ENCODE measurements at places on chromosomes 3 and 15. TPM values are rescaled to one million over a fixed set of nuclear protein-coding genes. Genes with fewer than 3 reads are reported as not detected.
A peak's percentile ranks its signal among the peaks of the same experiment; 100 is the strongest.

The PML gene
- total RNA-seq: 18.9 TPM

The GMPPB gene
- total RNA-seq: 12.2 TPM

The TM4SF1 gene
- total RNA-seq: 20.1 TPM

The MEX3B gene
- 1.7 TPM for total RNA-seq

The P2RY1 gene
- 1.3 TPM for total RNA-seq

The ADGRG7 gene
- 22.7 TPM for total RNA-seq

The LRRC15 gene
- total RNA-seq: 0.09 TPM

The PRICKLE2 gene
- 2.4 TPM for total RNA-seq

GRCh38 chr3:188567478-188568195, 413.7 kb downstream of the LPP start:
- H3K36me3 ChIP-seq: no peaks in the 10 kb centered on the region
- no peak for DNase-seq
- no peak overlapping the region for H3K27ac ChIP-seq
- no peak overlapping the region for H3K4me3 ChIP-seq

DNA sequence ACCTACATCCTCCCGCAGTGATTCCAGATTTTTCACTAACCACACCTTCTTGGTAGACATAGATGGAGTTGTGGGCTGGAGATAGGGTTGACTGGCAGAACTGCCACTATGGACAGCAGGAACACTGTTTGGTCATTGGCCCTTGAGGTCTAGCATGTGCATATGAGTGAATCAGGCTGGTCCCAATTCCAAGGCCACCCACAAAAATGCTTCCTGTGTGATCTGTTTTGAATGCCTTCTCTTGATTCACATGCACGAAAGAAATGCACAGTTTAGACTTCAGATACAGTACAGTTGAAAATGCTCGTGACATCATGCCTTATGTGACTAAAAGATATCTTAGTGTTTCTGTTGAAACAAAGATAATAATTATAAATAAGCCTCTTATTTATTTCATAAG, 285.8 kb upstream of the SEMA6D start:
- H3K27ac ChIP-seq: no peak overlapping the region
- no peak overlapping the region for H3K4me3 ChIP-seq
- H3K36me3 ChIP-seq: no peaks in the 10 kb centered on the region
- H3K4me1 ChIP-seq: no peaks in the 10 kb centered on the region
- H3K27me3 ChIP-seq: no peaks in the 10 kb centered on the region

- DNase-seq: peak; percentile 36
- H3K27me3 ChIP-seq: no peaks in the 10 kb centered on the region
- no peak overlapping the region for H3K27ac ChIP-seq
- no peak overlapping the region for H3K4me3 ChIP-seq
- H3K4me1 ChIP-seq: no peaks in the 10 kb centered on the region
These were observed 5.8 kb upstream of the TOPAZ1 start for GRCh38 chr3:44235604-44236484.

DNA sequence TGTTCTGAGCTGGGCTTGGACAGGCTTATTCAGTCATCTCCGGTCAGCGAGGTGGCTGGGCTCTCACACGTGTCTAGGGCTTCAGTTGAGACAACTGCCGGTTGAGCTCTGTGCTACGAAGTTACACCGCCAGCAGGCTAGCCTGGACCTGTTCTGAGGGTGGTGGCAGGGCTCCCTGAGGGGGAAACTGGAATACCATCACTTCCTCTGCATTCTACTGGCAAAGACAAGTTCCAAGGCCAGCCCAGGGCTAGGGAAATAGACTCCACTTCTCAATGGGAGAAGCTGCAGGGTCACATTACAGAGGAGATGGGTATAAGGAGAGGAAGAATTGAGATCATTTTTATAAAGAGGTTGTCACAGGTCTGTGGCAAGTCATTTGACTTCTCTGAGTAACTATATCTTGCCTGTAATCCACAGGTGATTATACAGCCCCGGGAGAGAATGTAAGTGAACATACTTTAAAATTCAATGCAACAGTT, 106.8 kb upstream of the IL12A start:
- no peaks in the 10 kb centered on the region for H3K27me3 ChIP-seq
- no peak for DNase-seq
- H3K36me3 ChIP-seq: no peaks in the 10 kb centered on the region
- H3K4me3 ChIP-seq: no peak overlapping the region
- H3K27ac ChIP-seq: no peak overlapping the region
- H3K4me1 ChIP-seq: no peaks in the 10 kb centered on the region

GRCh38 chr3:63979093-63979885, 44.0 kb downstream of the PSMD6 start:
- no peaks in the 10 kb centered on the region for H3K27me3 ChIP-seq
- H3K4me1 ChIP-seq: peaks cover 19% of the 10 kb centered on the region
- no peak overlapping the region for H3K27ac ChIP-seq
- DNase-seq: no peak
- no peak overlapping the region for H3K4me3 ChIP-seq
- no peaks in the 10 kb centered on the region for H3K36me3 ChIP-seq

- no peaks in the 10 kb centered on the region for H3K36me3 ChIP-seq
- no peaks in the 10 kb centered on the region for H3K4me1 ChIP-seq
- no peak for DNase-seq
- no peak overlapping the region for H3K27ac ChIP-seq
- no peak overlapping the region for H3K4me3 ChIP-seq
- no peaks in the 10 kb centered on the region for H3K27me3 ChIP-seq
These were observed 105.6 kb downstream of the NFKBIZ start for GRCh38 chr3:101954936-101955335.

GRCh38 chr3:100437721-100438622, 36.6 kb downstream of the LNP1 start:
- no peak for DNase-seq
- no peak overlapping the region for H3K27ac ChIP-seq
- no peaks in the 10 kb centered on the region for H3K27me3 ChIP-seq
- no peak overlapping the region for H3K4me3 ChIP-seq
- H3K36me3 ChIP-seq: no peaks in the 10 kb centered on the region

DNA sequence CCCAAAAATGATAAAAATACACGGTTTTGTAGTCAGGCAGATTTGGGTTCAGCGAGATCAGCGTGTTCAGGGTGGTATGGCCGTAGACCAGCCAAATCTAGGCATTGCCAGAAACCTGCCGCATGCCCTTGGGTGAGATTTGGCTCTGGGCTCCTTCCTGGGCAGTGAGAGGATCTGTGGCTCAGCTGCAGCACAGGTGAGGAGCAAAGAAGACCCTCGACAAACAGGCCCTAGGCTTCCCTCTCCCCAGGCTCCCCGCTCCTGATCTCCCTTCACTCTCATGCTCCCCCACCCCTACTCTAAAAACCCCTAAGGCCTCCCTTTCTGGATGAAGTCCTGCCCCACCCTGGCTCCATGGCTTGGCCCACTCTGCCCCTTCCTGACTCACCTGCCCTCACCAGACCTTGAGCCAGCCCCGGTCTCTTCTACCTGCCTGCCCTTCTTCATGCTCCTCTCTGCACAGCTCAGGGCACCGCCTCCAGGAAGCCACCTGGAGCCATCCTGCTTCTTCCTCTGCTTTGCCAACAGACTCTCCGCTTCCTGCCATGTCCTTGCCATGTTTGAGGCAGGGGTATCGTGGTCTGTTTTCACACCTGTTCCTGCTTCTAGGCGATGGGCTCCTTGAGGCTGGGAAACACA, 88.1 kb downstream of the CORO2B start:
- no peaks in the 10 kb centered on the region for H3K4me1 ChIP-seq
- DNase-seq: peak; percentile 8
- H3K4me3 ChIP-seq: no peak overlapping the region
- no peaks in the 10 kb centered on the region for H3K27me3 ChIP-seq
- no peaks in the 10 kb centered on the region for H3K36me3 ChIP-seq
- no peak overlapping the region for H3K27ac ChIP-seq

DNA sequence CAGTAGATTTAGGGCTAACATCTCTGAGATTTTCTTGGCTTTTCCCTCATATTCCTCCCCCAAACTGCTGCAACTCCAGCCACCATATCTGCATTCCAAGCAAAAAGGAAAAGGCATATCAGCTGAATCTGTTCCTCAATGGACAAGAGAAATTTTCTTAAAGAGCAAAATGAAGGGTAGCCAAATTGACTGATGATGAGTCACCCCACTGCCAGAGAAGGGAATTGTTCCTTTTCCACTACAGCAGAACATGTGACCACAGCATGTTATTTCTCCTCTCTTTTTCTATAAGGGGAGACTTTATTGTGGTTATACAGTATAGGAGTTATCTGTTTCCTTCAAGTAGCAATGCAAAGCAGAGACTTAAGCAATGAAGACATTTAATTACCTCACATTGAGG, 172.5 kb downstream of the MTHFS start:
- H3K27ac ChIP-seq: no peak overlapping the region
- H3K36me3 ChIP-seq: no peaks in the 10 kb centered on the region
- H3K27me3 ChIP-seq: no peaks in the 10 kb centered on the region
- H3K4me3 ChIP-seq: no peak overlapping the region

- no peak overlapping the region for H3K27ac ChIP-seq
- no peak for DNase-seq
- H3K36me3 ChIP-seq: no peaks in the 10 kb centered on the region
- H3K4me1 ChIP-seq: no peaks in the 10 kb centered on the region
These were observed 11.0 kb upstream of the KNG1 start for GRCh38 chr3:186705882-186706780.

DNA sequence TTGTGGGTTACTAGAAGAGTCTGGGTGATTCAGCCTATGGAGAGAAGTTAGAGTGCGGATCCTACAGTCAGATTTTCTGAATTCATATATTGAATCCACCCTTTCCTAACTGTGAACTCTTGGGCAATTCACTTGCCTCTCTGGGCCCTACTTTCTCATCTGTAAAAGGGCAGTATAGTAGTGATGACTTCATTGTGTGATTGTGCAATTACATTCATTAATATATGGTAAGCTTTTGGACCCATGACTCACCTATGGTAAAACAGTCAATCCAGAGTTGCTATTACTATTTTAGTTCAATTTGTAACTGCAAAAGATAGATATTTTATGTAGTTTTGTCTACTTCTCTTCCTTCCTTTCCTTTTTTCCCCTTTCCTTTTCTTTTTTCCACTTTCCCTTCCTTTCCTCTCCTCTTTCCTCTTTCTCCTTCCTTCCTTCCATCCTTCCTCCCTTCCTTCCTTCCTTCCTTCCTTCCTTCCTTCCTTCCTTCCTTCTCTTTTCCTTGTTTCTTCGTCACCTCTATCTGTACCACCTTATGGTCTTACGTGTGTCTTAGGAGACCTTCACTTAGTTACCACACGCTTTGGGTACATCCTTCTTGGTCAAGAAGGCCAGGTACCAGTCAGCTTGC, 37.0 kb downstream of the GMNC start:
- H3K27ac ChIP-seq: no peak overlapping the region
- no peak for DNase-seq
- no peaks in the 10 kb centered on the region for H3K4me1 ChIP-seq
- no peak overlapping the region for H3K4me3 ChIP-seq

GRCh38 chr3:28348265-28348628, 274 bp upstream of the ZCWPW2 start:
- H3K36me3 ChIP-seq: no peaks in the 10 kb centered on the region
- H3K4me3 ChIP-seq: peak overlapping the region; percentile 79
- no peaks in the 10 kb centered on the region for H3K27me3 ChIP-seq
- H3K4me1 ChIP-seq: peaks cover 19% of the 10 kb centered on the region

DNA sequence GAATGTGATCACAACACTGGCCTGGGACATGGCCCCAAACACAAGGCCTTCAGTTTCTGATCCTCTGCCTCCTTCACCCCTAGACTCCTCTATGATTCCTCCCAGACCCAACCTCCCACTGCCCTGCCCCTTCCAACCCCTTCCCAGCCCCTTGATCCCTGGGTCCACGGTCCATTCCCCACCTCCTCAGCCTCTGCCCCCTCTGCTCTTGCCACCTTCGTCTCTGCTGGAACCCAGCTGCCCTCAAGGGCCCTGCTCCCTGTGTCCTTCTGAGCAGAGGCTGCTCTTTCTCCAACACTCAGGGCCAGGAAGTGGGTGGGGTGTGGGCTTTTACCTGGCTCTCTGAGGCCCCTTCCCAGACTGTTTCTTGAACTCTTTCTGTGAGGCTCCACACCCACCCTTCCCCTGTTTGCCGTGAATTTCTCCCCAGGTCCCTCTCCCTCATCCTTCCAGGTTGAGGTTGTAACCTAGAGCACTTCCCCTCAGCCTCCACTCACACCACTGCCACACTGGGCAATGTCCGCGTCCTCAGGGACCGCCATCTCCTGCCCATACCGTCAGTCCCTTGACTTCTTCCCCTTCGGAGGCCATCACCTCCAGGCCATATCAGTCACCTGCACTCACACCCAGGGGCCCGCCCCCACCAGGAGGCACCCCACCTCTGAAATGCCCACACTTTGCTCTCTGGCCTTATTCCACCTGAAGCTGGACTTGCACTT, 18.7 kb upstream of the SLCO2A1 start:
- H3K27me3 ChIP-seq: no peaks in the 10 kb centered on the region
- H3K4me3 ChIP-seq: no peak overlapping the region
- H3K36me3 ChIP-seq: no peaks in the 10 kb centered on the region

DNA sequence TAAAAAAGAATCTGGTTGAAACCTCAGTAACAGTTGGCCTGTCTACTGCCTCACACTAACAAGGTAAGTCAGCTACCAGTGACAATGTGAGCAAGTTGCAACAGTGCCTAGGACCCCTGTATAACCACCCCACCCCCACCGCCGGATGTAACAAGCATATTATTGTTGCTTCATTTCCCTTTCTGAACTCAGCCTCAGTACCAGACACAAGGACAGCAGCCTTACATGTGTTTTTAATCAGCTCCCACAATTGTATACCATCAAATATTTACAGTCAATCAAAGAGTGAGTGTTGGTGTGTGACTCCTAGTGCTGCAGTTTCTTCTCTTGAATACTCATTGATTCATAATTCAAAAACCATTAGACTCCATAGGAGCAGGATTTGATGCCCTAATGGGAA, 96.4 kb downstream of the PYDC2 start:
- no peak overlapping the region for H3K27ac ChIP-seq
- H3K4me1 ChIP-seq: no peaks in the 10 kb centered on the region
- H3K4me3 ChIP-seq: no peak overlapping the region
- no peaks in the 10 kb centered on the region for H3K36me3 ChIP-seq
- no peak for DNase-seq
- H3K27me3 ChIP-seq: no peaks in the 10 kb centered on the region

- no peak overlapping the region for H3K27ac ChIP-seq
- H3K27me3 ChIP-seq: no peaks in the 10 kb centered on the region
- no peak overlapping the region for H3K4me3 ChIP-seq
- no peak for DNase-seq
These were observed 13.5 kb upstream of the ACSBG1 start for GRCh38 chr15:78247911-78248310.

- peak; percentile 74 for DNase-seq
- no peaks in the 10 kb centered on the region for H3K4me1 ChIP-seq
- peak within 1 kb of the TSS; percentile 41 for H3K4me3 ChIP-seq
- peak within 1 kb of the TSS; percentile 67 for H3K27ac ChIP-seq
These were observed at the start of gene PLCB2 for GRCh38 chr15:40307421-40308211. Gene PLCB2, minus strand, starts transcription at chr15:40307935. Its CDS starts 263 bp downstream, at chr15:40307672.

GRCh38 chr15:96042734-96043224, 287.7 kb upstream of the NR2F2 start:
- H3K4me1 ChIP-seq: no peaks in the 10 kb centered on the region
- H3K4me3 ChIP-seq: no peak overlapping the region
- no peaks in the 10 kb centered on the region for H3K36me3 ChIP-seq
- H3K27ac ChIP-seq: no peak overlapping the region
- no peak for DNase-seq
- no peaks in the 10 kb centered on the region for H3K27me3 ChIP-seq

- no peaks in the 10 kb centered on the region for H3K4me1 ChIP-seq
- no peak overlapping the region for H3K27ac ChIP-seq
- no peak overlapping the region for H3K4me3 ChIP-seq
- peaks cover 27% of the 10 kb centered on the region for H3K36me3 ChIP-seq
These were observed 20.9 kb upstream of the USF3 start for GRCh38 chr3:113717308-113717707.
